Ascending aorta (tissue), 2 donors: ENCODE measurements at places on chromosomes 7 and 10. TPM values are rescaled to one million over a fixed set of nuclear protein-coding genes. Genes with fewer than 3 reads are reported as not detected.

The COL26A1 gene
- not detected for total RNA-seq

The KCND2 gene
- 0.21 TPM for total RNA-seq

DNA sequence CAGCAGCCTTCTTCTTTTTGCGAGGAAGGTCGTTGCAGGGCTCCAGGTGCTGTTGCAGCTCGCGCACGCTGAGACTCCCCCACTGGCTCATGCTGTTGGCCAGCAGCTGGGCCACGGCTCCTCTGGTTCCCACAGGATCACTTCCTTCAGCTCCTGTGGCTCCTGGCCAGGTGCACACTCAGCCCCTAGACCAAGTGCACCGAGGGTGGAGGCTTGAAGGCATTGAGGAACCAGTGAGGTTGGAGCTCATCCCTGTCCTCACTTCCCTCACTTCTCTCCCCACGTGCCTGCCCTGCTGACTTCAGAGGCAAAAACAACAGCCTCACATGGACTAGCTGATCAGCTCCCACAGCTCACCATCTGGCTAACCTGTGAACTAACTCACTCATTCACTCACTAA, 46.2 kb upstream of the ADRB1 start:
- DNase-seq = no peak

The YWHAG gene
- total RNA-seq = 83.0 TPM

DNA sequence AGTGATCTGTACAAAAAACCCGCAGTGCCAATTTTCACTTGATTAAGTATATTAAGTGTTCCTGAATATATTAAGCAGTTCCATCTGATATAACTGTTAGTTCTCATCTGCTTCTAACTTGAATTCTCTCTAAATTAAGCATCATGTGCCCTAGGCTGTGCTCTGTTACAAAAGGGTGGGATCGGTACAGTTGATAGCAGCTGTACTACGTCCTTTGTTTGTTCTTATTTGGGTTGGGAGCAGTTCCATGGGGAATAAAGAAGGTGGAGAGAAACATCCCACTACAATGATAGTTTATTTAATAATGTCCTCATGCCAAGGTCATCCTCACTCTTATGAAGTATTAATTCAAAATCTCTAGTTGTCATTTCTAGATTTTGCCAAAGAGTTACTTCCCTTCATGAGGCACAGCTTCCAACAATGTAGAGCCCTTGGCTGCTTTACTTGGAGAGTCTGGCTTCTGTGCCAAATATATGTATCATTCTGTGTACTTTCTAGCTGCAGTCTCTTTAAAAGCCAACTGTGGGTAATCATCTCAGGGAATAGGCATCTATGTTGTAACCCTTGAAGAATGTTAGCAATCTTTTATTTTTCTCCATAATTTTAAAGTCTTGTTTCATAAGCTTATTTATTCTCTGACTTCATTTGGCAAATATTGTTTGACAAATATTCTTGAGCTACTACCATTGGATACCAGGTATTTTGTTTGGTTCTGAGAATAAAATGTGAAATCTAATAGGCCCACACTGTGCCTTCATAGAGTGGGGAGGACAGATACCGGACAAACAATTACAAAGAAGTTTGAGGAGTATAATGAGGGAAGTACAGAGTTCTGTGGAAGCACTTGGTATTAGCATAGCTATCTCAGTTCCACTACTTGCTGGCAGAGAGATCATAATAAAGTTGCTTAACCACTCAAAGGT, 22.4 kb upstream of the AHR start:
- no peak for DNase-seq

The HMX3 gene
- not detected for total RNA-seq

- no peak for DNase-seq
These were observed 295.6 kb downstream of the CCDC3 start for GRCh38 chr10:12705943-12706342.

The PRR15 gene
- total RNA-seq = not detected

The LOXL4 gene
- 3.7 TPM for total RNA-seq

DNA sequence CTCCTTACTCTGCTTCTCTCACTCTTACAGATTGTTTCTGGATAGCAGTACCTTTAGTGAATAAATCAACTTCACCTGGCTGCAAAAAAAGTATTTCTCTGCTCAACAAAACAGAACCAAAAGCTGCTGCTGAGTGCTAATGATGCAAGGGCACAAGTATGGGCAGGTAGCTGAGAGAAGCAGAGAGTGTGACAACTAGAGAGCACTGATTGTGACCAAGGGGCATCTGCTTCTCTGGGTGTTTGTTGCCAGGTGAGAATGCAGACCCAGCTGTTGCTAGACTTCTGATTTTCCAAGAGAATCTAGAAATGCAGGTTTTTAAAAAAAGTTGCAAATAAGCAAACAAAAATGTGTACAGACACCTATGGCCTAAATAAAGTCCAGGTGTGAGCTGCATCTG, 25.3 kb upstream of the PPIF start:
- no peak for DNase-seq

- DNase-seq = no peak
These were observed 114.7 kb downstream of the CHN2 start for GRCh38 chr7:29309041-29309854.

The SHOC2 gene
- 49.6 TPM for total RNA-seq

The VSIR gene
- 193 TPM for total RNA-seq

The IRF5 gene
- not detected for total RNA-seq

The BTBD16 gene
- total RNA-seq = not detected

DNA sequence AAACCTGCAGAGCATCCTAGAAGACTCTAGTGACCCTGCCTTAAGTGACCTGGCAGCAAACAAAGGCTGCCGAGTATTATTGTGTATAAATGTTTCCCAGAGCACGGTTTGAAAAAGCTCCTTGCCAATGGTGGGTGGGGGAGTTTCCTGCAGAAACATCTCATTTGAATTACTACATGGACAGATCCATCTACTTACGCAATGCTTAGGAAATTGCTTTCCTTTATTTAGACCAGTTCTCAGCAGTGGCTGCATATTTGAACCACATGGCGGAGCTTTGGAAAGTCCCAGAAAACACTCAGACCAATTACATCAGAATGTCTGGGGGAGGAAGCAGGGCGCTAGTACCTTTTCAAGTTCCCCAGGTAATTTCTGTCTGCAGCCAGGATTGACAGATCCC, 560.9 kb downstream of the SDK1 start:
- DNase-seq = no peak

GRCh38 chr10:124612611-124613498, 131.3 kb downstream of the FAM53B start:
- DNase-seq = no peak

GRCh38 chr10:12946372-12946771, 55.1 kb downstream of the CCDC3 start:
- no peak for DNase-seq

GRCh38 chr7:129784437-129784782, 168.3 kb downstream of the UBE2H start:
- no peak for DNase-seq

The ARHGEF35 gene
- 0.75 TPM for total RNA-seq

The DGKI gene
- 13.4 TPM for total RNA-seq

The PTPRZ1 gene
- 0.64 TPM for total RNA-seq

- DNase-seq = no peak
These were observed 74.2 kb upstream of the INSIG1 start for GRCh38 chr7:155223503-155223902.

- DNase-seq = no peak
These were observed 1180.3 kb downstream of the TYW1 start for GRCh38 chr7:68176974-68177373.

DNA sequence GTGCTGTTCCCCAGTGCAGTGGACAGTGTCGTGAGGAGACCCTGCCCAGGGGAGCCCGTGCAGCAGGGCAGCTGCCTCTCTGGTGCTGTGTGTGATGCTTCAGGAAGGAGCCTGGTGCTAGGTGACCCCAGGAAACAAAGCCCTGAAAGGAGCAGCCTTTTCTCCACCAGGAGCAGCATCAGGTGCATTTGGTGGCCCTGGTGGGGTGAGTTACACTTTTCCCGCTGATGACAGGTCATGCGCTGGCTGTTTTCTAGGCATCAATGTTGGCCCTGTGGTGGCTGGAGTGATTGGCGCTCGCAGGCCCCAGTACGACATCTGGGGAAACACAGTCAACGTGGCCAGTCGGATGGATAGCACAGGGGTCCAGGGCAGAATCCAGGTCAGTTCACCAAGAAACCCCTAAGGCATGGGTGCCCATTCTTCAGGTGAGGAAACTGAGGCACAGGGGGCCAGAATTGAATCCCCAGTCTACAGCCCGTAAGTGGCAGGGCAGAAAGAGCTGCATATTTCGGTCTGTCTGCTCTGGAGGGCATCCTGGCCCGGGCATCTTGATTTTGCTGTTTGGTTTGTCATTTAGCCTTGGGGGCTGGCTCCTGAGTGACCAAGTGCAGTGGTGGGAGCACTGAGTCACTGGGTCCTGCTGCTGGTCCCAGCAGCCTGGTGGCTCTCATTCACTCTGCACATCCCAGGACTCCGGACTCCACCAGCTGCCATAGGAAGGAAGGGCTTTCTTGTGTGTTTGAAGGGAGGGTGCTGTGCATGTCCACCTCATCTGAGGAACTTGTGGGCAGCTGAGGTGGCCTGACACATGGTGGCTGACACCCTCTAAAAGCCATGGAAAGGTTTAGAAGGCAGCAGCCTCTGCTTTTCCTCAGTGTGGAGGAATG, 136.3 kb downstream of the ADCY1 start:
- DNase-seq = no peak

The CABCOCO1 gene
- not detected for total RNA-seq

The THSD7A gene
- total RNA-seq = 10.1 TPM

DNA sequence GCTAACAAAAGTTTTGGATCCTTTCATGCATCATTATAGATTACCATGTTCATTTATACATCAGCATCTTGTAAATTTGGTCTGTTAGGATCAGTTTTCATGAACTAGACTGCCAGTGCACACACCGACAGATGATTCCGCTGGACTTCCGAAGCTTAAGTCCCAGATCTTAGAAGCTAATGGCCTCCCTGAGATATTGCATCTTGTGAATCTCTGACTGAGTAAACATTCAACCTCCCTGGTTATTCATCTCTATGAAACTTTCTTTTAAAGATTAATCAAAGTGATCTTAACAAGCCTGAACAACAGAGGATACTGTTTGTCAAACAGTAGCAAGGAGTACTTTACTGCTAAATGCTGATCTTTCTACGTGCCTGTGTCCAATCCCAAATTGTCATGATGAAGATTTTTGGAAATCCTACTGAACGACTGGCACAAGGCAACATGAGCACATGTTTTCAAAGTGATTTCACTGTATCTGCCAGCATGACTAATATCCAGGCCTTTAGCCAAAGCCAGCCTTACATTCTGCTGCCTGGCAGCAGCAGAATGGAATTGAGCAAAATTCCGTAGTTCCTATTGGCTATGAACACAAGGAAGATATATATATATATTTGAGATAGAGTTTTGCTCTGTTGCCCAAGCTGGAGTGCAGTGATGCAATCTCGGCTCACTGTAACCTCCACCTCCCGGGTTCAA, 91.3 kb upstream of the ANK3 start:
- no peak for DNase-seq

DNA sequence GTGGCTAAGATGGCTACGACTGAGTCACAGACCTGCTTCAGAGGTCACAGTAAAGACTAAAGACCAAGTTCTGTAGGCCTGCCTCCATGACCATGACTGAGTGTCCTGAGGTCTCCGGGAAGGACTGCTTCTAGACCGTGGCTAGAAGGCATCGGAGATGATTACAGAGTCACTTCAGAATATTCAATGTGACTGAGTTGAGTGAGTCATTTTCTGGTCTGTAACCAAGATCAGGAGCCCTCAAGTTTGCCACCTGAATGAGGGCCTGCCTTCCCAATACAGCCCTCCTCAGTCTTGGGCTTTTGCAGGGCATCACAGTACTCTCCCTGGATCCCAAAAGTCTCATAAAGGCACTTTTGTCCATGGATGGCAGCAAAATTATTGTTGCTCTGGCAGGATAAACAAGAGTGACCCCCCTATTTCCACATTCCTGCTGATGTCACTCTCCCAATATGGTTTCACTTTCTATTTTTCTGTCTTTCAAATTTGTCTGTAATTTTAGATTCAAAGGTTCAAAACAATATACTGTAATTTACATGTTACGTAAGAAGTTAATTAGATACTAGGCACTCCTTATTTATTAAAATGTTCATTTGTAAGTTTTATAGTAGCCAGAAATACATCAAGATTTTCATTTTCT, 47.7 kb upstream of the ZNF92 start:
- DNase-seq = no peak

DNA sequence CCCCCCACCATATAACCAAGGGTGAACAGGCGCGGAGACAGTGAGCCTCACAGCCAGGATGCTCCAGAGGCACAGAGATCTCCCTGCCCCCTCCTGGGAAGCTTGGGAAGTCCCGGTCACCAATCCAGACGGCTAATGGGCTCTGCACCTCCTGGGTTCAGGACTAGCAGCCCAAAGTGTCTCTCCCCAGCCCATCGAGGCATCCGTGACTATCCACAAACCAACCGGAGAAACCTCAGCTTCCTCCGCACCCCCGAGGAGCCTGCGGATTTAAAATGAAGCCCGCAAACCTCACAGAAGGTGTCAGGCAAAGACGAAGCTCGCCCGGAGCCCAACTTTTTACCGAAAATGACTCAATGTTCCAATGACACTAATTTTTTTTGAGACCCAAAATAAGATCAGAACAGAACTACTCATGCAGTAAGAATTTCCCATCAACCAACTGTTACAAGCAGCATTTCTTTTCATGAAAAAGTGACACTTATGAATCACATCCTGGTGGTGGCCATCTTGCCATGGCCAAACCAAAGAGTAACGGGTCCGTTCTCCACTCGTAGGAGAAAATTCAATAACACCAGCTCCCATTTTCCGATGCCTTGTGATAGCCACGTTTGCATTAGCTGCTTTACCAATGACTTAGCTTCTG, 6.0 kb downstream of the PDGFA start:
- no peak for DNase-seq

The ENTPD1 gene
- total RNA-seq = 41.6 TPM

- no peak for DNase-seq
These were observed 23.8 kb downstream of the CROT start for GRCh38 chr7:87369216-87369615.

DNA sequence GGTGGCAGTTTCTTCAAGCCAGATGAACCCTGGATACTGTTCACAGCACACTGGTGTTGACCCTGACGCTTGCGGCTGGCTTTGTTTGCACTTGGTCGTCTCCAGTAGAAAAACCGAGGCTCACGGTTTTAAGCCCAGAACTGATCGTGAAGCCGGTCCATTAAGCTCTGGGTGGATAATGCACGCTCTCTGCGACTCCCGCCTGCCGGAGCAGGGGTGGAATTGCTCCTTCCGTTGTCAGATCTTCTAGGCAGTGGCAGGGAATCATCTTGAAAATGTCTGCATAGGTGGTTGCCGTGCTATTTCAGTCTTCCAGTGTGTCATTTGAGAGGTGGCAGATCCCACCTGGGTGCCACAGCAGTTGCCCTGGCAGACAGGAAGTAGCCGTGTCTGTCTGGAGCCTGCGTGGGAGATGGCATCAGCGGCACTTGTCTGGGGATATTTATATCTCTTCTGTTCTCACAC, 35.9 kb upstream of the AP5Z1 start:
- DNase-seq = peak; percentile 73

The LRRD1 gene
- total RNA-seq = not detected

The PTF1A gene
- not detected for total RNA-seq

DNA sequence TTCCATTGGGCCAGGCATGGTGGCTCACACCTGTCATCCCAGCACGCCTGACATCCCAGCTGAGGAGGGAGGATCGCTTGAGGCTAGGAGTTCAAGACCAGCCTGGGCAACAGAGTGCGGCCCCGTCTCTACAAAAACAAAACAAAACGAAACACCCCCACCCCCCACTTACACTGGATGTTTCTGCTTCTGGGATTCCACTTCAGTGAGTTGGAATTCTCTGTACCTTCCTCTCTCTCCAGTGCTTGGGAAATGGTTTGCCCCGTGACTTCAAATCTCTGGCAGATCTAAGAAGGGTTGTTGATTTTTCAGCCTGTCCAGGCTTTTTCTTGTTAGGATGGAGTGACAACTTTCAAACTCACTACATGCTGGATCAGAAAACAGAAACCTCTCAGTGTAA, 106.9 kb downstream of the ANLN start:
- DNase-seq = no peak

GRCh38 chr7:103879928-103880600, 109.4 kb downstream of the RELN start:
- no peak for DNase-seq
